GM12878 (cell line): ENCODE measurements at places on chromosomes 6 and 20.

DNA sequence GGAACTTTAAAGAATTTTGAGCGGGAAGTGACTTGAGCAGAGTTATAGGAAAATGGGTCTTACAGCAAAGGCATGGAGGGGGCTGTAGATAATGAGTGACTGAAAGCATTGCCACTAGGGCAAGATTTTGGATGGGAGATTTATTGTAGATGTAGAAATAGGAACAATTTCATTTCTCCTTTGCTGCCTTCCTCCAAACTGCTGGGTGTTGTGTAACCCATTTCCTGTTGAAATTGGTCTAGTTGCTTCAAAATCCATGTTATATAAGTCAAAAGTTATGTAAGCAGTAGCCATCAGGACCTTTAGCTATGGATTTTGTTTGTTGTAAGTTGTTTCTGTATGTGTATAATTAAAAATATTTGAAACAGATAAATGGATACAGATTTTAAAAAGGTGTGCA, 11.1 kb downstream of the YWHAB start:
- no peak for DNase-seq

DNA sequence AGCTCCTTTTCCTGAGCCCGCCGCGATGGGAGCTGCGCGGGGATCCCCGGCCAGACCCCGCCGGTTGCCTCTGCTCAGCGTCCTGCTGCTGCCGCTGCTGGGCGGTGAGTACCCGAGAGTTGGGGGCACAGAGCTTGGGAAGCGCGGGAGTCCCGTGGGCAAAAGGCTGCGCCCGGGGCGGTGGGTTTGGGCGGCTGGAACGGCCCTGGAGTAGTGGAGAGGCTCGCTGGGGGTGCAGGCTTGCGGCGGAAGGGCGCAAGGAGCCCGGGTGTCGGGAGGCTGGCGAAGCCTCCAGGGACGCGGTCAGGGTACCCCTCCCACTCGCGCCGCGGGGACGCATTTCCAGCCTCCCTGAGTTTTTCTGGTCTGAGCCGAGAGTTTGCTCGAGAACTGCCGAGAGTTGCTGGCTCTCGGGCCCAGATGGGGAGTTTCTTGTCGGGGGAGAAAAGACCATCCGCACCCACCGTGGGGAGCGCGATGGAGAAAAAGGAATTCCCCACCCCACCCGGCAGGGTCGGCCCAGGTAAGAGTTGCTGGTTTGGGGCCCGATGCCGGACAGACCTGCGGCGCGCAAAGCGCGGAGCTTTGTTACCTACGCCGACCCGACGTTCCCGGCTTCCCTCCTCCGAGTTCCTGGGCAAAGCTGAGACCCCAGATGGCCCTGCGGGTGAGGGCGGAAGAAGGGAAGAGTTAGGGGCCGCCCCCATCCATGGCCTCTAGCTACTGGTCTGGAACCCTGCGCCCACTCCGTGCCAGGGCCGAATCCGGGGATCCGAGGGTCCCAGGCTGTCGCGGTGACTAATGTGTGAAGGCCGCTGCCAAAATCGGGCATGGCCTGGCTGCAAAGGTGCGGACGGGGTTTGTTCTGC, 584 bp downstream of the PTK7 start:
- DNase-seq, result no peak

GRCh38 chr6:72817208-72817607, 195.3 kb downstream of the KCNQ5 start:
- no peak for DNase-seq

DNA sequence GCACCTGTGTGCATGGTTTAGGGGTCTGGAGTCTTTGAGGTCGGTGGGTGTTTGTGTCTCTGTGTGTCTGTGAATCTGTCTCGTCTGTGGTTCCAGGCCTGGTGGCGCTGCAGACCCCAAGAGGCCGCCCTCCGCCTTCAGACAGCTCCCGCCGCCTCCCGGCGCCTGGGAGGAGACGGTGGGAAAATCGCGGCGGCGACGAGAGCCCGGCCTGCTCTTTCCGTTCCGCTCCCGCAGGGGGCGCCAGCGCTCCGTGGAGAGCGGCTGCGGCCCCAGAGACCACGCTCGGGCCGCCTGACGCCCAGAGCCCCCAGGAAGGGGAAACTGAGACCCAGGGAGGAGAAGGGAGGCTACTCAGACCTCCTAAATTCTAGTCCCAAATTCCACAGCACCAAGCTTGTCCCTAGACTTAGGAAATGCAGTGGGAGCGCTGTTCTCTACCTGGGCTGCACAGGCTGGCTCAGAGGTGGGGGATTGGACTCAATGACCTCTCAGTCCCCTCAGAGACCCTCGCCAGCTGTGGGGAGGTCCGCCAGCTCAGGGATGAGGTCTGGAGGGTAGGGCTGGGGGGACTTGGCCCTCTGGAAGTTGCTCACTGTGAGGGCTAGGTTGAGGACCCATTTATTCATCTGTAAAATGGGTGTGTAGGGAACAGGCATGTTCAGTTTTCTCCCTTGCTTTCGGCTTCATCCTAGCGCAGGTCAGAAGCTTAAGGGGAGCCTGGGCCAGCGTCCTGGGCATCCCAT, 36.9 kb upstream of the BLCAP start:
- DNase-seq, result no peak

- DNase-seq, result no peak
These were observed 91.7 kb downstream of the NCR2 start for GRCh38 chr6:41426888-41427641.

DNA sequence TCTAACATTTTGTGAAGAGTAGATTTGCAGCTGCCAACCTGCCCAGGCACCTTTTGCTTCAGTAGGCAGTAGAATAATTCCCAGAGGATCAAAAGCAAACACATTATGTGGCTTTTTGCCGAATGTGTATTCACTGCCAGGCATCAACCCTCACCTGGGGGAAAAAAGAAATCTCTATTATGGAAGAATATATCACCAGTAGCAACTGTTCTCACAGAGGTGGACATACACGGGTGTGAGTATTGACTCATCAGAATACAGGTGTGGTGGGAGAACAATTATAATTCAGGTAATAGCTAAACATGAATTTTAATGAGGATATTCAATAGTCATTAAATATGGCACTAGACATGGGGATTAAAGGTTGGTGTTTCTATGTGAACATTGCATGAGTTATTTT, 910.7 kb downstream of the TFAP2A start:
- no peak for DNase-seq

GRCh38 chr6:6546318-6547109, 42.0 kb upstream of the LY86 start:
- DNase-seq, result no peak

- DNase-seq, result no peak
These were observed 787 bp downstream of the JPH2 start for GRCh38 chr20:44186201-44186600.

- DNase-seq, result no peak
These were observed 76.7 kb upstream of the FOXO3 start for GRCh38 chr6:108484016-108484415.

GRCh38 chr6:119781365-119781764, 431.8 kb upstream of the MAN1A1 start:
- DNase-seq, result no peak

- no peak for DNase-seq
These were observed 81.7 kb downstream of the COL9A1 start for GRCh38 chr6:70221025-70221714.

DNA sequence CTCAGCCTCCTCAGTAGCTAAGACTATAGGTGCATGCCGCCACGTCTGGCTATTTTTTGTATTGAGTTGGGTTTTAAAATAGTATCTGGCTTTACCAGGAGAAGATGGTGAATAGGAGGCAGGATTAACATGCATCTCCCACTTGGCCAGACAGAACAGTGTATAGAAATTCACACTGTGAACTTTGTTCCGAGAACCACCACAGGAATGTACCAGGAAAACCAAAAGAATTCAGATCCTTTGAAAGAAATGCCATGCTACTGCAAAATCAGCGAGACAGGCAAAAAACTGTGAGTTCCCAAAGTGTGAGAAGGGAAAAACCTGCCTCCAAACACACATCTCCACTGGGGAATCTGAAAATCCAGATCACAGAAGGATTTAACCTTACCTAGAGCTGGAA, 327.6 kb downstream of the NKAIN2 start:
- no peak for DNase-seq

GRCh38 chr6:150152891-150153876, 10.3 kb downstream of the PPP1R14C start:
- DNase-seq, result no peak
